ENCODE measurements at places on chromosomes 1 and 21.

DNA sequence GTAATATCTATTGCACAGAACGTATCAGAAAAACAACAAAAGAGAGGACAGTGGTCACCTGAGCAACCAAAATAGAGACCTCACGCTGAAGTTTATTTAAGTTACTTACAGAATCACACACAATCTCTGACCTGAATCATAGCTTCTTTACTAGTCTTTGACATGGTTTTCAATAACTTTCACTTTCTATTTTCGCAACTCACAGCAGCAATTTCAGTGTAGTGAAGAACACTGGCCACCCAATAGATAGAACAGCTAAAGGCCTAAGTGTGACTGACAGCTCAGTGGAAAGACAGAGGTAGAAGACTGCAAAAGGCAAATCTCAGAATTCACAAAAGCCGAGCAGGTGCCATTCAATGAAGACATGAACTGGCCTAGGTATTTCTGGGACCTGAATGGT lies 435.6 kb upstream of the CHRM3 start:
- no peak for DNase-seq

GRCh38 chr1:171122893-171123292 lies 32.2 kb downstream of the FMO3 start:
- no peak for DNase-seq

DNA sequence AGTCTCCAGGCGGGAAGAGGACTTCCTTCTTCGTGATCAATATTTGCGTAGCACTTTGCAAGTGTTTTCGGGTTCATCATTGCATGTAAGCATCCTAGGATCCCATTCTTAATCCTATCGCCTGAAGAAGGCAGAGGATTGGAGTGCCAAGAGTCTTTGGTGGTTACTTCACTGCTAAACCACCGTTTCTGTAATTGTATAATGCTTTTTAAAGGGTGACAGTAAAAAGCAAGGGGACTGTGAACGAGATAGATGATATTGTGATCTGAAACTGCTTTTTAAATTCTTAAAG lies 345 bp upstream of the ALDH9A1 start:
- no peak for DNase-seq

DNA sequence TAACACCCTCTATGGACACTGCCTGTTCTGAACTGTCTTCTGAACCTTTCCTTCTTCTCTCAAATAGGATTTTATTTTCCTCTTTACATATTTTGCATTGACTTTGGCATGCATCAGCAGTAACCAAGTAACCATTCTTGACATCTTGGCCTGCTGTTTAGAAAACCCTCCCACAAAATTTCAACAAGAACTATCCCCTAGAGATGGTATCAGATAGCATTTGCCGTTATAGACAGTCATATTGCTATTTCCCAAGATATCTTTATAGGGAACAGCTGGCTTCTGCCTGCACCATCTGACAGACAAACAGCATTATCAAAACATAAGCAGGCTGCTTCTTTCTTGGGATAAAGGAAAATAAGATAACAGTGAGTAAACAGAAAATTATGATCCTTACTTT lies 54.7 kb downstream of the LHX8 start:
- DNase-seq, result no peak

GRCh38 chr1:77239311-77239710 lies 20.1 kb upstream of the PIGK start:
- no peak for DNase-seq

DNA sequence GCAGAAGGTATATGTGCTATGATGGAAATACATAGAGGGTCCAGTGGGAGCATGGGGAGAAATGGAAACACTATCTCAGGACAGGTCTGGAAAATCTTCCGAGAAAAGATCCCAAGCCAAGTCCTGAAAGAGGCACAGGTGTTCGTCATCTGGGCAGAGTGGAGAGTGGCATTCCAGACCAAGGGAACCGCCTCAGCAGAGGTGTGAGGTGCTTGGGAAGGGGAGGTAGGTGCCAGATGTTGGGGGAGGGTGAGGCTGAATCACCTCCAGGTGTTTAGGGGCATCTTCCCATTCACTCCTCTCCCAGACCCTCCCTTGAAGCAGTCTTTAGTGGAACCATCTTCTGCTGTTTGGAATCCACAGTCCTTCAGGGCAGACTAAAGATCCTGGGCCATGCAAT lies 23.5 kb upstream of the LRRN2 start:
- no peak for DNase-seq
